ENCODE measurements at places on chromosomes 2 and 18.

- no peak for DNase-seq
These were observed 79.0 kb downstream of the GCA start for GRCh38 chr2:162422894-162423293.

DNA sequence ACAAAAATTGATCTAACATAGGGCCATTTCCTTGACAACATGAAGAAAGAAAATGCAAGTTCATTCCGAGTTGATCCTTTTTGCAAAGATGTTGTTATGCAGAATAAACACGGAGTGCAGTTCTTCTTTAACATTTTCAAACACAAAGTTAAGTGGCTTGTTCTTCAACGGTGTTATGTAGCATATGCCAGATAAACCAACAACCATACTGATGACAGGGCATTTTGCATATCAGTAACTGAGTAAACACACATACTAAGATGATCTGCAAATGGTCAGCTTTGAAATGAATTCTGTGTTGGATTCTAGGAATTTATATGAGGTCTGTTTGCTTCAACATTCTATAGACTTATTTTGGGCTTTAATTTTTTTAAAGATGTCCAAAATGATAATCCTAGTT, 266.4 kb downstream of the GPD2 start:
- no peak for DNase-seq

DNA sequence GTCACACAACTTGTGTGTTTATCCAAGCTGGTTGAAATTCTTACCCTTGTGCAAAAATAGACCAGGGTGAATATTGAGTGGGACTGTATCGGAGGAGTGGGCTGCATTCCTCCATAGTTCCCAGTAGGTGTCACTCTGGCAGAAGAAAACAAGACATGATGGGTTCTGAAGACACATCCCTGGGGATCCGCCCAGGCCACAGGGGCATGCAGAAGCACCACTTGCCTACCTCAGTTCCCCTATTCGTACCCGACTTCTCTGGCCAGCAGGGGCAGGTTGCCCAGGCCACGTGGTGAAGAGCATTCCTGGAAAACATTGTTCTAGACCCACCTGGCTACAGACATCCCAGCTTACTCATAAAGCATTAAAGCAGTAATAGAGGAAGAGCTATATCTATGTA, 168.2 kb downstream of the FAM210A start:
- DNase-seq, result no peak

GRCh38 chr2:113854970-113855740, 34.7 kb upstream of the ACTR3 start:
- no peak for DNase-seq

- DNase-seq, result no peak
These were observed 322.6 kb downstream of the PRKCE start for GRCh38 chr2:45974056-45974455.

Data from NK-92 treated with Interleukin-12 subunit alpha and Interleukin-12 subunit beta, amount 100 ng/mL, for 24 hours (cell line).